ENCODE measurements at places on chromosomes 3 and 15. TPM values are rescaled to one million over a fixed set of nuclear protein-coding genes. Genes with fewer than 3 reads are reported as not detected.

The FOXB1 gene
- not detected for total RNA-seq

The SEMA7A gene
- 27.8 TPM for total RNA-seq

The TGM4 gene
- total RNA-seq, result under 0.01 TPM

The CYB561D2 gene
- total RNA-seq, result 26.1 TPM

The CIP2A gene
- 31.7 TPM for total RNA-seq

The FMN1 gene
- 29.4 TPM for total RNA-seq

The AEN gene
- total RNA-seq, result 91.4 TPM

The SPATA12 gene
- under 0.01 TPM for total RNA-seq
